ENCODE measurements at places on chromosomes 5 and 9.

DNA sequence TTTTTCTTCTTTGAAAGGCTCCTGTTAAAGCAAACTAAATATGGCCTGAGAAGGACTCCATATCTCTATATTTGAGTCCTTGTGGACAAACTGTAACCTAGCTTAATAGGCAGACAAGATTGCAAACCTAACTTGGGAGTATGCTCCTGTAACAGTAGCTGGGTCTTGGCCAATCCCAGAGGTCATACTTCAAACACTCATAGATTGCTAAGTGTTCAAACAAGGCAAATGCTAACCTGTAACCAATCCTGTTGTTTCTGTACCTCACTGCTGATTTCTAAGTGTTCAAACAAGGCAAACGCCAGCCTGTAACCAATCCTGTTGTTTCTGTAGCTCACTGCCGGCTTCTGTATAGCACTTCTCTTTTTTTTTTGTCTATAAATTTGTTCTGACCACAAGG is 50.6 kb upstream of the CLK4 start:
- DNase-seq, result no peak

GRCh38 chr9:130306823-130307666 is 41.5 kb downstream of the HMCN2 start:
- DNase-seq, result no peak

- no peak for DNase-seq
Observed at GRCh38 chr9:94679587-94679986, 40.3 kb upstream of the FBP1 start.

DNA sequence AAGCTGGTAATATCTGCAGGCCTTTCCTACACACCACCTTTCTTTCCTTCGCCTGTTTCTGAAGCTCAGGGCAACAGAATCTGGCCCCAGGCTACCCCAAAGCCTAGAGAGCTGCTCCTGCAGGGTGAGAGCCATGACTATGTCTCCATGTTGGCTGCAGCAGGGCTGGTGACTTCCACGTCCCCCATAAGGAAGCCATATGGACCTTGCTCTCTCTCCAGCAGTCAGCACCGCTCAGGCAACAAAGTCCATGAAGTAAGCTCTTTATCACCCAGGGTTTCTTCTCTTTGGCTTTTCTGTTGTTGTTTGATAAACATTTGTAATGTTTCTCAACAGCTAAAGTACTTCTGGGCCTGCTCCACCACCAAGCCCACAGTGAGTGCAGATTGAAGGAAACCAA is 125.2 kb downstream of the SLIT3 start:
- no peak for DNase-seq

- DNase-seq, result no peak
Observed at GRCh38 chr5:149503006-149503405, 48.2 kb downstream of the CSNK1A1 start.

- no peak for DNase-seq
Observed at GRCh38 chr5:60883229-60883628, 39.2 kb upstream of the ELOVL7 start.

DNA sequence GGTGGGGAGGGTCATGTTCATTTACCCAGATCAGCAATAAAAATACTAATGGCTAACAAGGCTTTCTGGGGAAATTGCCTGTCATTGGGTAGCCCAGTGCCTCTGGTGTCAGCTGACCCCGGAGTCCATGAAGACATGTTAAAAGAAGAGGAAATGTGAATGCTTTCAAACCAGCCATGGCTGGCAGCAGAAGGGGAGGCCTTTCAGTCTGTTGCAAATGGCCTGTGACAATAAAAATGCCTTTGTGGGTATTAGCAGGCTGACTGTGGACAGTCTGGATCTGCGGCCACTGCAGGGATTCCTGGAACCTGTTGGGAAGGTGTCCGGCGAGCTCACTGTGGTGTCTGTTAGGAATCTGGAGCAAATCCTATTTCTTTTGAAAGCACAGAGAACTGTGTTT is 7.5 kb downstream of the ABL1 start:
- no peak for DNase-seq

GRCh38 chr9:37377688-37378612 is 44.5 kb upstream of the GRHPR start:
- no peak for DNase-seq

- DNase-seq, result no peak
Observed at GRCh38 chr9:78280982-78281668, 15.8 kb upstream of the PSAT1 start.

GRCh38 chr9:89458768-89459496 is 39.0 kb downstream of the SEMA4D start:
- no peak for DNase-seq

GRCh38 chr9:89955144-89955543 is 350.3 kb downstream of the GADD45G start:
- DNase-seq, result no peak

- DNase-seq, result no peak
Observed at GRCh38 chr5:27129926-27130325, 91.5 kb upstream of the CDH9 start.

- DNase-seq, result no peak
Observed at GRCh38 chr9:21836437-21837161, 34.2 kb downstream of the MTAP start.

DNA sequence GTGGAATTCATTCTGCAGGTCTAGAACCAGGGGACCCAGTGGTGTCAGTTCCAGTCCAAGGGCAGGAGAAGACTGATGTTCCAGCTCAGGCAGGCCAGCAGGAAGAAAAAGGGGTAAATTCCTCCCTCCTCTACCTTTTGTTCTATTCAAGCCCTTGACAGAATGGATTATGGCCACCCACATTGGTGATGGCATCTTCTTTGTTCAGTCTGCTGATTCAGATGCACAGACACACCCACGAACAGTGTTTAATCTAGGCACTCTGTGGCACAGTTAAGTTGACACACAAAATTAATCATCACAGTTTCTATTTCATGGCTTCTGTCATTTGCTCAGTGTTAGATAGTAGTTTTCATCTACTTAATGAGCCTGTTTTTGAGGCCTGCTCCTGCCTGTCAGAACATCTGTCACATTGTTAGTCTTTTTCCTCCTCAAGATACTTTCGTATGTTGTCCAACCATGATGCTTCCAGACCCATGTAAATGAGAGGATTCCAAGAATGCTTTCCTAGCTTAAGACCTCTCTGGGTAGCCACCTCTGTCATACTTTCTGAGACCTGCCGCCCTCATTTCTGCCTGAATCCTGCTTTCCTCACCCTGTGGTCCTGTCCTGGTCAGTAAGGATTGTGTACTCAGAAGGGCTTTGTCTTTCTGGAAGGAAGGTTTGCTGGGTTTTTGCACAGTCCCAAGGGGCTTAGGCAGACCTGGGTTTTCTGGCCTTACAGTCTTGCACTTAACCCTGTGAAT is 72.5 kb downstream of the SPIN1 start:
- no peak for DNase-seq

DNA sequence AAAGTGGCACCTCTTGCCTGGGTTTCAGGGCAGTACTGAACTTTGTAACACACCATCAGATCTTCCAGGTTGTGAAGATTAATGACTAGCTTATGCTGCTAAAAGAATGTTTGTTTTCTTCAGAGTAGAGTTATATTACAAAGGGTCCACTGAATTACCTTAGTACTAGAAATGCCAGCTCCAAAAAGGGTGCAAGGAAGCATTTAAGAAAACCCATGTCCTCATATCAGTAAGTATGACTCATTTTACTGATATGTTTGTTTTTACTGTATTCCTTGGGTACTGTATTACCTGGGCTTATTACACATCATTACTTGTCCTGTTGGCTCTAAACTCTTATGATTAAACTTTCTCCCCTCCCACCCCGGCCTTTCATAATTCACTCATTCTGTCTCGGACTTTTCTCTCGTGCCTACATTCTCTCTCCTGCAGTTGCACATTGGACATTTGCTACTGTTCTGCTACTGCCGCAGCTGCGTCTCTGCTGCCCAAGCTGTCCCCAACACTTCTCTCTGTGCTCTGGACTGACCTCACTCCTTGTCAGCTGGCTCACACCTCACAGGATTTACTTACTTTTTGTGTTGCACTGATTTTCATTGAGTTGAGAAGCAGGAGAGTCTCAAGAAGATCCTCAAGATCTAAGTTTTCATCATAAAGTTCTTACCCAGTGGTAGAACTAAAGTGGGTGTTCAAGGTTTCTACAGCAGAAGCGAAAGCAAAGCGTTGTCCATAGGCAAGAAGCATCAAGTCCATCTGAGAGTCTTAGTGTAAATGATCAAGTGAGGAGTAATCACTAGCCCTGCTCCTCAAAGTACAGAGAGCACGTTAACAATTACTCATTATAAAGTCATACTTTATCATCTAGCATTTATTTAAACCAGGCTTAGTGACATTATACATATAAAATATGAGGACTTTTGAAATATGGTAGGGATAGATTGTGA is 53.2 kb upstream of the C9orf72 start:
- DNase-seq, result no peak

DNA sequence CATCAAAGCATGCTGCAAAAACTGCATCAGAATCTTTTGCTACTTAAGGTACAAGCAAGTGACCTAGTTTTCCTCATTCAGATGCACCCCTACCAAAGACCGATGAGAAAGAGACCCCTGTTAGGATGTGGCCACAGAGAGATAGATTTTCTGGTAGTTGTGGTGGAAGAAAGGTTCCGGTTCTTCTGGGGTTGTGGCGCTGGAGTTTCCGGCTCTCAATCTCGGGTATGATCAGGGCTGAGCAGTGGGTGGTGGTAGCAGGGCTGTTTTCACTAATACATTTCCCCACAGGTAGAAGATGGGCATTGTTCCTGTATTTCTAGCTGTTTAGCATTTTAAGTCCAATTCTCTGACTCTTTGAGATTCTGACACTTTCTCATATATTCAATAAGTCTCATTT is 58.4 kb downstream of the PCSK1 start:
- no peak for DNase-seq

DNA sequence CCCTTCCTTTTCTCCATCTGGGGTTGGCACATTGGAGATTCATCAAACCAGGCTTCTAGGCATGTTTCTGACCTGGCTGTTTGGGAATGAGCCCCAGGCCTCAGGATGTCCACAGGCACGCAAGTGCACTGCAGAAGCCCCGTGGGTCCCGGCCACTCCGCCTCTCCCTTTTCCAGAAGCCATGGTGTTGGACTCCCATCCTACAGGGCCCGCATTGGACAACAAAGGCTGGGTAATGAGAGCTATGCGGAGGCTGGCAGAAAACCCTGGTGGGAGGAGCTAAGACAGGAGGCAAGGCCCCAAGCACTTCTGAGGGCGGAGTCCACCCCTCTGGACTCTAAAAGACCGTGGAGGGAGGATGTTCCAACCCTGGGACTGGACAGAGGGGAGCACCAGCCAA is 160.6 kb downstream of the OLFM1 start:
- DNase-seq, result no peak

DNA sequence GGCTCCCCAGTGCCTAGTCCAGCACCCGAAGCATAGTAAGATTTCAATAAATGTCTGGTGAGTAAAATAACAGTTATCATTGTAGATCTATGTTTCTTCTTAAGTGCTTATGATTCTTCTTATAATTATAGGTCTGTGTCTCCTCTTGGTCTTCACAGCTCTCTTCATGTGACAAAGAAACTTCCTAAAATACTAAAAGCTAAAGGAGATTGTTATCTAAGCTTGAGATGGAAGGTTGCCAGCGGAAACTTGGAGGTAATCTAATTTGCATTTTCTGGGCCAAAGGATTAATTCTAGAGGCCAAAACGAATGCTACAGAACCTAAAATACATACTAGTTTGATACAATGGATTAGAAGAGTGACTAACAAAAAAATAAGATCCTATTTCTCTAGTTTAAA is 13.6 kb upstream of the ARHGAP26 start:
- DNase-seq, result no peak

GRCh38 chr9:4344946-4345345 is 45.1 kb upstream of the GLIS3 start:
- DNase-seq, result no peak

- no peak for DNase-seq
Observed at GRCh38 chr5:173629628-173630027, 13.2 kb upstream of the BOD1 start.

DNA sequence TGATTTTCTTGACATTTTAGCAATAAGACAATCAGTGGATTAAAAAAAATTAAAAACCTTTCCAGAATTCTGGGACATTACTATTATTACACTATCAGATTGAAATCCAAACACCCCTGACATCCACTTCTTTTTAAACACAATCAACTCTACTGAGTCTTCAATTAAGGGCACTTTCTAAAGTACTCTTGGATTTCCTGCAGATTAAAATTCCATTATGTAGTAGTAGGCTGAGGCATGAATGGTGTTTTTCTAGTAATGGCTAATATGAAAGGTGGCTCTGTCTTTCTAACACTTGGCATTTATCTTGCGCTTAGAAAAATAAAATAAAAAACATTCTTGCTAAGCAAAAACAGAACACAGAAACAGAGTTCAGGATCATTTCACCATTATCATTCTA is 107.8 kb downstream of the OXCT1 start:
- DNase-seq, result no peak

DNA sequence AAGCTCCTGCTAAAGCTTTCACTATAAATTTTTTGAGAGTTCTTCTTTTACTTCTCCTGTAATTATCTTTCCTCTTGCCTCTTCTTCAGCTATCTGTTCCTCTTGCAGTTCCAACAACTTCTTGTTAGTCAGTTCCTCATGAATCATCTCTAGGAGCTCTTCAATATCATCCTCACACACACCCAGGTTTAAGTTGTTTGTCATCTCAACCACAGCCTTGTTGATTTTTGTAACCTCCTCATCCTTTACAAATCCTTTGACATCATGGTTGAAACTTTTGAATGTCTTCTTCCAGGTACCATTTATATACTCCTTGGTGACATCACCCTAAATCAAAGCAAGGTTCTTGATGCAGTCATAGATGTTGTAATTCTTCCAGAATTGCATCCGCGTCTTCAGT is 106.3 kb upstream of the MAMDC2 start:
- no peak for DNase-seq

DNA sequence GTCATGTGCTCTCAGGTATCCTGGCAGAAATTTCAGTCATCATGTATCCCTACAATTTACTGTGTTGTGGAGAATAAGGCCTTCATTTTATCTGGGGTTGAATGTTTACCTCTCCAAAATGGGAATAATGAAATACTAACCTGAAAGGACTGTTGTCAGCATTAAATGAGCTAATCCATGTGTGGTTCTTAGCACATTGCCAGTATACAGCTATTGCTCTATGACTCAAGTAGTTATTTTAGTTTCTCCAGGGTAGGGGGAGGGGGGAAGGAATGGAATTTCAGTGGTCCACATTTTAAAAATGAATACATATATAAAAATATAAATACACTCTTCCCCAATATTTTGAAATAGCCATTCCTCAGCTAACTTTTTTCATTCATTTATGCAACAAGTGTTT is 3.5 kb downstream of the PAM start:
- no peak for DNase-seq

- DNase-seq, result peak; percentile 44
Observed at GRCh38 chr5:97162045-97162444, 19.6 kb upstream of the LIX1 start.

GRCh38 chr5:67401172-67401571 is 204.6 kb upstream of the CD180 start:
- no peak for DNase-seq

GRCh38 chr5:178293815-178294214 is 61.2 kb upstream of the PHYKPL start:
- DNase-seq, result no peak
